ENCODE measurements at places on chromosomes 4 and X. TPM values are rescaled to one million over a fixed set of nuclear protein-coding genes. Genes with fewer than 3 reads are reported as not detected.

- no peak for DNase-seq
Observed at GRCh38 chr4:65580551-65580950, 89.7 kb downstream of the EPHA5 start.

GRCh38 chr4:139887962-139888735 lies 222.5 kb downstream of the MGST2 start:
- DNase-seq = no peak

DNA sequence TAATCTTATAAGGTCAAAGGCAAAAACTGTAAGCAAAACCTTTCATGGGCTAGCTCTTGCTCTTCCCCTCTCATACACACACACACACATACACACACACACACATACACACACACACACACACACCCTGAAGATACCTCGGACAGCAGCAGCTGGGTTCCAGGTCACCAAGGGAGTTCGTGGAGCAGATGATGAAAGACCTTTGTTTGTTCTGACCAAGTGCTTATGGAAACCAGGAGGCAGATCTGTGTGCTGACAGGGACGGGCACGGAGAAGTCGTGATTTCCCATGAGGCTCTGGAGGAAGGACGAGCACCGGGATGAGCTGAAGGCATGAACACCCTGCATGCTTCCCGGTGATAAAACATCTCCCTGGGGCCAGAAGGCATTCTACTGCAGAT lies 35.4 kb upstream of the CRMP1 start:
- no peak for DNase-seq

DNA sequence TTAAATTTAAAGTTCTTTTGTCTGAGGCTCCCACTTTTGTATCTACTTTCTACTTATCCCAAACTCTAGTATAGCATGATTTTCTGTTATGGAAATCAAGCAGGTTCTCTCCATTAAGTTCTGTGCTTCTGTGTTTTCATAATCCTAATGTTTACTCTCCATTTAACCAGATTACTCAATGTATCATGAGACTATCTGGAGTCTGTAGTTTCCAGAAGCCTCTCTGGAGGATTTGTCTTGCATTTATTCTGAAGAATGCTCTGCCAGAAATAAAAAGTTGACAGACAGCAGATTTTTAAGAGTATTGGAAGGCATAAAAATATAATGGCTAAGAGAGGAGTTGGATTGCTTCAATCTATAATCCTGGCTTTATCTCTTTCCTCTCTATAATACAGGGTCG lies 39.2 kb upstream of the PLS3 start:
- no peak for DNase-seq

GRCh38 chrX:71922686-71923085 lies 12.0 kb downstream of the NHSL2 start:
- no peak for DNase-seq

DNA sequence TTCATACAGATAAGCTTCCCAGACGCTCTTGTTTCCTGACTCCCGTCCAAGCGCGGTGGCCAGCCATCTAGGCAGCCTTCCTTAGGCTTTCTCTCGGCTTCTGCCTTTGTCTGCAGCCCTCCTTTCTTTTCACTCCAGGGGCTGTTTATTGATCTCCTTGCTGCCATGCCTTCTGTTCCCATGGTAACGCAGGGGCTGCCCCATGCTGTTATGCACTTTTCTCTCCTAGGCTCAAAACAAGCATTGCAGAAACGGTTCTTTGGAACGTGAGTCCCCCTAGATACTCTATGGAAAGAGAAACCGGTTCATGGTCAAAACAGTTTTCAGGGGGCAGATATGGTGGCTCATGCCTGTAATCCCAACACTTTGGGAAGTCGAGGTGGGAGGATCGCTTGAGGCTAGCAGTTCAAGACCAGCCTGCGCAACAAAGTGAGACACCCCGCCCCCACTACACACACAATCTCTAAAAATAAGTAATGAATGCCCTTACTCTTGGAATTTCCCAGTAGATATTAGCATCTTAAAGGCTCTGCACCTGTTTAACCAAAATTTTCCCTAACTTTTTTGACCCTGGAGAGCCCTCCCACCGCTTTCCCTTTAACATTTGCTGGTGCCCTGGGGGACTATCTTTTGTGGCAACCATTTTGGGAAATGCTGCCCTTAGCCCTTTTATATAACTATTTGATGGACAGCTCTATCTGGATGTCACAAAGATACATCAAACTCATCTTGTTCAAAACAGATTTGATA lies 53.9 kb upstream of the ZNF157 start:
- no peak for DNase-seq

- no peak for DNase-seq
Observed at GRCh38 chr4:72338060-72338459, 231.0 kb downstream of the ADAMTS3 start.

- no peak for DNase-seq
Observed at GRCh38 chrX:72142094-72142793, 10.5 kb upstream of the RTL5 start.

- no peak for DNase-seq
Observed at GRCh38 chr4:158859661-158860060, 90.8 kb downstream of the FNIP2 start.

- no peak for DNase-seq
Observed at GRCh38 chr4:74768857-74769525, 25.3 kb downstream of the BTC start.

DNA sequence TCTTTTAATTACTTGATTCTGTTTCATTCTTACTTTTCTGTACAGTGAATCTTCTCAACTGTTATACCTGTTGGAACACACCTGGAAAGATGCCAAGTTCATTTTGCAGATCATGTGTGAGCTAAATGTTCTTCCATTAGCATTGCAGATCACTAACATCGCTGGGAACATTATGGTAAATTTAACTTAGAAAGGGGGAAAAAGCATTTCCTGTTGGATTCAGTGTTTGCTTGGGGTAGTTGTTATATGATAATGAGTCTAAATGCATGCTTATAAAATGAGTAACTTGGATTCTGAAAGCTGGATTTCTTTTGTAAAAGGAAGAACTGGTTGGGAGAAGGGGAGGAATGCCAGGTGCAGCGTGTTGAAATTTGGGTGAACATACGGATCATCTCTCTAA lies 47.6 kb downstream of the POLA1 start:
- DNase-seq = no peak

GRCh38 chr4:167431371-167431770 lies 197.1 kb upstream of the SPOCK3 start:
- DNase-seq = no peak

DNA sequence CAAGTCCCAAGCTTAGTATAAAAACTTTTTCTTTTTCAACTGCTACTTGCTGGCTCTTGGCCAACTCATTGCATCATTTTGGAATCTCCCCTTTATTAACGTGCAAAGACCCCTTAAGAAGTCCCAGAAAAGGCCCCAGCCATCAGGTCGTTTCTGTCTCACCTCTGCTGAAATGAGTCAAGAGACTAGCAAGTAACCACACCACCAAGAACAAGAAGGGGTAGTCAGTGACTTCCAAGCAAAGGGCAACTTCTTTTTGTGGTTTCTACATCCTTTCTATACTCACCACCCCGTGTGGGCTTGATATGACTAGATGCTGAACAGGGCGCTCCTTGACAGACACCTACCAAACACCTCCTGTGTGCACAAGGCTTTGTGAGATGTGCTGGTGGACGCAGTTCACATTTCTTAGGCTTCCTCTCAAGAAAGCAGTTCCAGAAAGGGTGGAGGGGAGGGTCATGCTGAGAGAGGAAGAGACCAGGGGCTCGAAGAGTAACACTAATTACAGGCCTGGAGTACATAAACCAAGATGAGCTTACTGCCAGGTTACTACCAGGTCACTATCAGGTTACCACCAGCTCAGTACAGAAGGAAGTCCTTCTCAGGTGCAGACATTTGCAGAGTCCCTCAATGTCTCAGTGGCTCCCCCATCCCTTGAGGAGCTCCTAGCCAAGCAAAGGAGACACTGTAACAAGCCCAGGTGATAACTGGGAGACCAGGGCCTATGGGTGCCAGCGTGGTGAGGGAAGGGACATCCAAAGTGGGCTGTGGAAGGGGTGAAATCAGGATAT lies 19.3 kb downstream of the JAKMIP1 start:
- no peak for DNase-seq

DNA sequence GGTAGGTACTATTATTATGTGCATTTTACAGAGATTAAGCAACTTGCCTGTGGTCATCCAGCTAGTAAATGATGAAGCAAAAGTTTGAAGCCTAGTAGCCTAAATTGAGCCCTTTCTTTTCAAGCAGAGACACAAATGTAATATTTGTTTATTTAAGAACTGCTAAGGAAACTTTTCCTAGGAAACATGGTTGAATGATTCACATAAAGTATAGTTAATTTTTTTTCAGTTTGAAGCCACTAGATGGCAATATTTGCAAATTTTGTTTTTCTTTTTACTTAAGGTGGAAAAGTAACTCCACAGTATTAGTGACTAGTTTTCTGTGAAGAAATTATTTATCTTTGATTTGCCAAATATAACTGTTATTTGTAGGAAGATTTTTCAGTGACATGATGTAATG lies 52.8 kb upstream of the ANKRD17 start:
- DNase-seq = no peak

DNA sequence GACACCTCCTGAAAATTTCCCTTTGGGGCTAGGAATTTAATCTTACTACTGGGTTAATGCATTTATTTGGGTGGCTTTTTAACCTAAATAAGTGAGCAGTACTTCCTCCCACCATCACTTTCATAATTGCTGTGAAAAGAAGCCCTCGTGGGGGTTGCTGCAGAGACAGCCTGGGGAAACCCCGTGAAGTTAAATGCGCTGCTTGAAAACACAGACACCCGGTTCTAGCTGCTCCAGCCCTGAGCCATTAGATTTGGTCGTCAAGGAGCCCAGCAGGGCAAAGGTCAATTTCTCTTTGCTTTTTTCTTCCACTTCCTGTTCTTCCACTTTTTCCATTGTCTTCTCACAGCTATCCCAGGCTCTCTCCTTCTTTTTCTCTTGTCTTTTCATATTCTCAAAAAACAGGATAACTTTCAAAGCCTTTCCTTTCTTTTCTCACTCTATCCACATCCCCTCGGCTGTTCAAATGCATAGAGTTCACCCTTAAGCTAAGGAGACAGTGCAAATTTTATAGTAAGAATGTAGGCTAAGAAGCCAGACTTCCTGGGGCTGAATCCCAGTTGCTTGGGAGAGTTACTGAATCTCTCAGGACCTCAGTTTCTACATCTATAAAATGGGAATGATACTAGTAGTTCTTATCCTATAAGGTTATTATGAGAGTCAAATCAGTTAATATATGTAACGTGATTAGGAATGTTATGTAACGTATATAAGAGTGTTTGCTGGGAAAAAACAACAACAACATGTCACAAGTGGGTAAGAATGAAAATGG lies 91.5 kb upstream of the ZNF827 start:
- no peak for DNase-seq

GRCh38 chr4:117284736-117285135 lies 199.4 kb upstream of the TRAM1L1 start:
- DNase-seq = no peak

DNA sequence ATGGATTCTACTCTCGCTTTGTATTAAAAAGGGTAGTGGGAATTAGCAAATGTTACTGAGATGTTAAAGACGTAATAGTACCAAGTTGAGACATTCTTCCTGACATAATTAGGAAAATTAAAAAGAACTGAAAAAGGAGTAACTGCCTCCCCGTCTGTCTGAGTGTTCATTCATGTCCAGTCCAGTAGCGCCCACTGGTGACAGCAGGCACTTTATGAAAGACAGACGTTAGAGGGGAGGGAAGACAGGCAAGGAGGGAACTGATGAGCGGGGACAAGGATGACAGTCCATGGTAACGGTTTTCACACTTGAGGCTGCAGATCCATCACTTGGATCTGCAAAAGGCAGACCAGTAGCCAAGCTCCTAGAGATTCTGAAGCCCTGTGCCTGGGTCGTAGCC lies 326.7 kb downstream of the STK32B start:
- no peak for DNase-seq

GRCh38 chr4:145736241-145736831 lies 56.4 kb downstream of the C4orf51 start:
- DNase-seq = no peak

DNA sequence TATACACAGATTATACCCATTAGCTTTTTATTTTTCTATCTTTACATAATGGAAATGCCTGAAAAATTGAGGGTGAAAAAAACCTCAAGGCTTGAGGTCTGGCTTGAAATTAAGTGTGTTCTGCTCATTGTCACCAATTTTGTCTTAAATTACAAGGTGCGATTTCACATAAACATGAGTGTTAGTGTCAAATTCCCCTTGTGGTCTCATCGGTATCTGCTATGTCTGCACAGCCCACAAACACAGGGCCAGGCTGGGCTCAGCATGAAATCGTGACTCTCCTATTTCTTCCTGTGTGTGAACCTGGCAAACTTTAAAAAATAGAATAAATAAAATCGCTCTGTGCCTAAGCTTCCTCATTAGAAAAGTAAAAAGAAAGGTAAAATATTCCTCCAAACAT lies 109.1 kb downstream of the CRLF2 start:
- DNase-seq = no peak

- DNase-seq = no peak
Observed at GRCh38 chrX:97267396-97268181, 383.9 kb downstream of the RPA4 start.

DNA sequence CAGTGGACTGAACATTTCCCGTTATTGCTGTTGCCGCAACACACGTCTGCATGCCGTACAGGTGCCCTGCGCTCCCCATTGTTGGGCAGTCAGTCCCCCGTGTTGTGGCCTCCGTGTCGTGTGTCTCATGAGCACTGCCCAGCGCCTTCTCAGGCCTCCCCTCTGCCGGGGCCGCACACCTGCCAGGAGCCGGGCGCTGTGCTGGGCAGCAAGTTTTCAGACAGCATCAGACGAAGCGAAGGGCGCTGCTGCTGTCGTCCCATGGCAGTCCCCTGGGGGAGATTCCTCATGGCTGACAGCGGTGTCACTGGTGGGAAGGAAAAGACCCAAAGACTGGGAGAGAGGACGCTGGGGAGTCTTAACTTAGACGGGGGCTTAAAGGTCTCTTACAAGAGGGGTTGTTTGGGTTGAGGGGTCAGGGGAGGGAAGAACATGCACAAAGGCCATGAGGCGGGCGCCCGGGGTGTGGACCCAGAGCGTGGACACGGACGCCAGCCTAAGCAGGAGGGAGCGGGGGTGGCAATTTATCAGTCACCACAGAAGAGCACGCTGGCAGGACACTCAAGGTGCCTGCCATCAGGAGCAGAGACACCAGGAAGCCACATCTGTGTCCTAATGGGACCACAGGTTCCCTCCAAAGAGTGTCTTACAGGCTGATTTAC lies 47.3 kb downstream of the RGS12 start:
- DNase-seq = no peak

The TRIM75 gene
- total RNA-seq = not detected

The SYP gene
- total RNA-seq = 151 TPM

The ELOVL6 gene
- 27.7 TPM for total RNA-seq

The XAGE1A gene
- total RNA-seq = not detected

The EVC2 gene
- total RNA-seq = 2.0 TPM

The ADAMTS3 gene
- 20.4 TPM for total RNA-seq

The GRPR gene
- 0.41 TPM for total RNA-seq

The LANCL3 gene
- 1.2 TPM for total RNA-seq

The F8 gene
- total RNA-seq = 6.1 TPM

The LEF1 gene
- total RNA-seq = 6.1 TPM

The EDA2R gene
- total RNA-seq = 1.2 TPM

The SNCA gene
- total RNA-seq = 98.6 TPM

All from frontal cortex (tissue), 4 donors.